ENCODE measurements at places on chromosomes 2 and 18.

DNA sequence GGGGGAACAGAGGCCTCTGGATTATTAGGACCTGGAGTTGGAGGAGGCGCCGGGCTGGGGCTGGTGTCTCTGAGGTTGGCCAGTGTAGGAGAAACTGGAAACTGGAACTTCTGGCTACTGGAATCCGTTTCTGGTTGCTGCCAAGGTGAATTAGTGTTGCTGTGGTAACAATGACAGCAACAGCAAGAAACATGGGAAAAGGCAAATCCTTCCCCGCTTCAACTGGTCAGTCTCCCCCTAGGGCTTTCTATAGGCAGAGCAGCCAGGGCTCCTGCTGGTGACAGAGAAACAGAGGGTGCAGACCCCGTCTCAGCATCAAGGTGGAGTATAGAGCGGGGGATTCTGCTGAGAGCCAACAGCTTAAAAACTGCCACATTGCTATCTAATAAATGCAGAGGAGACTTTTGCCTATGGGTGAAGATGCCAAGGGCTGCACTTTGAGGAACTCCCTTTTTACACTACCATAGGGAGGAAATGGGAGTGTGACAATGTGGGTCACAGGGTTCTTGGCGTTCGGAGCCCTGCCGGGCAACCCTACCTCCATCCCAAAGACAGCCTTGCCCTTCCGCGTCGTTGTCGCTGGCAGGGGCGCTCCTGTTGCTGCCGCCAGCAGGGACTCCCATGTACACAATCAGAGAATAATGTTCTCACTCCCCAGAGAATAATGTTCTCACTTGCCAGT lies 81.4 kb upstream of the CABLES1 start:
- DNase-seq, result no peak

DNA sequence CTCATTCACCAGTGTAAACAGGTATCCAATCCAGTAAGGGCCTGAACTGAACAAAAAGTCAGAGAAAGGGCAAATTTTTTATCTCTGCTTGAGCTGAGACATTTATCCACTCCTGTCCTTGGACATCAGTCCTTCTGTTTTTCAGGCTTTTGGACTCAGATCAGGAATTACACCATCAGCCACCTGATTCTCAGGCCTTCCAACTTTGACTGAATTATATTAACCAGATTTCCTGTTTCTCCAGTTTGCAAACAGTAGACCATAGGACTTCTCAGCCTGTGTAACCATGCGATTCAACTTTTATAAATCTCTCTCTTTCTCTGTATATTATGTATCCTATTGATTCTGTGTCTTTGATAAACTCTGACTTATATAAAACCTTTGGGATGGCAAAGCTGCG lies 289.3 kb upstream of the CDH2 start:
- no peak for DNase-seq

- DNase-seq, result no peak
Observed at GRCh38 chr2:1680222-1681016, 63.9 kb downstream of the PXDN start.

GRCh38 chr2:176251928-176252327 lies 17.3 kb upstream of the MTX2 start:
- no peak for DNase-seq

GRCh38 chr2:149652526-149652925 lies 65.0 kb upstream of the MMADHC start:
- no peak for DNase-seq

DNA sequence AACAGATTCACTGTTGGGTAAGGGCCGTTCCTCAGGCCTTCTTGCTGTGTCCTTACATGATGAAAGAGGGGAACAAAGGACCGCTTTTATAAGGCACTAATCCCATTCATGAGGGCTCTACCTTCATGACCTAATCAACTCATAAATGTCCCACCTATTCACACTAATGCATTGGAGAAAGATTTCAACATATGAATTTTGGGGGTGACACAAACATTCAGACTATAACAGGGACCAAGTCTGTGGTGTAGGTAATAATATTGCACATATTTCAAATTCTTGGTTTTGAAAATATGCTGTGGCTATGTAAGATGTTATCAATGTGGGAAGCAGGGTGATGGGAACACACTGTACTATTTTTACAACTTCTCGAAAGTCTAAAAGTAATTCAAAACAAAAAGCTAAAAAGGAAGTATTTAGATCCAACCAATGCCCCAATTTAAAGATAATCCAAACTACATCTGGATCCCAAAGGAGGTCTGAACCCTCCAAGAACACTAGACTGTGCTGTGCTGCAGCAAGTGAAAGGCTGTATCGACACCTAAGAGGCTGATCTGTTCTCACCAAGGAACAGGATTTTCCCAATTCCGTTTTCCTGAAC lies 82.4 kb upstream of the TGIF1 start:
- DNase-seq, result no peak

GRCh38 chr2:45649462-45649857 lies 2.0 kb upstream of the PRKCE start:
- DNase-seq, result no peak

DNA sequence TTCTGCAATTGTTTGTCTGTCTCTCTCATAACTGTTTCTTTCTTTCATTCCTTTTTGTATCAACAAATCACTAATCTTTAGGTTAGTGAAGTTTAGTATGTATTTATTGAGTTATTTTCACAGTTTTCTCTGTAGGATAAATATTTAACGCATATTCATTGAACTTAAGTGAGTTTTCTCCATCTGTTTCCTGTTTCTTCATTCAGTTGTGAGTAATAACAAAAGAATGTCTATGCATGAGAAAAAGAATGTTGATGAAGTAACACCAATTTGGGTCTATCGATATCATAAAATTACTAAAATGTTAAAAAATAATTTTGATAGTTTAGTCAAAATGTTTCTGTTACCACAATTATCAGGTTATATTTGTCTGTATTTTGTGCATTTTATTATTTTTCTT lies 948.0 kb downstream of the DSC3 start:
- no peak for DNase-seq

DNA sequence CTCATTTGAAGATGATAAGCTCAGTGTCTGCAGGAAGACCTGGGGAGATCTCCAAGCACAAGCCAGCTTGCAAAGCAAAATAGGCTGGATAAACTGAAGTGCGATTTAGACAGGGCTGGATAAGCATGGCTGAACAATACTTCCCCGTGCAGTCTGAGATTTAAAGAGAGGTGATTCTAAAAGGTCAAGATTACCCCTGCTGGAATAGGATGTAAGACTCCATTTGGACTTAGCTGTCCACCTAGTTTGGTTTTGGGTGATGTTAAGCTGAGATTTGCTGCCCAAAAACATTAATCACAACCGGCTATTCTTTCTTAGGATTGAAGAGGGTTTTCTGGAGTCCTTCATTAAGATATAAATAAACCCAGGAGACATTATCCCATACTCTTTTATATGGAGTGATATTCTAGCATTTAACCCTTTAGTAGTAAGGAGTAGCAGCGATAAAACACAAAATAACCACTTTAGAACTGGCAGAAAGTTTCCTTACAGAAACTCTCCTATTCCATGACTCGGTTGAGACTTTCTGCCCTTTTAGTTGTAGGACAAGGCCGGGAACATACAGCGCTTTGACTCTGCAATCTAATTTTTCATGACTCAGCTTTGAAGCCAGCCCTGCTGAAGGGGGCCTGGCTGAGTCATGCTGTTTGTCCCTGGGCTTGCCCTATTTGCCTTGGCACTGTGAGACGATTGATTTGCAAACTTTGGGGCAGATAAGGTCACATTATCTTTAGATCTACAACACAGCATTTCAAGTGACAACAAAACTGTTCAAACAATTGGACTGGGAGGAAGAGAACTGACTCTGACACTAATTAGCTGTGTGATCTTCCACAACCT lies 238.2 kb downstream of the GCA start:
- DNase-seq, result no peak

DNA sequence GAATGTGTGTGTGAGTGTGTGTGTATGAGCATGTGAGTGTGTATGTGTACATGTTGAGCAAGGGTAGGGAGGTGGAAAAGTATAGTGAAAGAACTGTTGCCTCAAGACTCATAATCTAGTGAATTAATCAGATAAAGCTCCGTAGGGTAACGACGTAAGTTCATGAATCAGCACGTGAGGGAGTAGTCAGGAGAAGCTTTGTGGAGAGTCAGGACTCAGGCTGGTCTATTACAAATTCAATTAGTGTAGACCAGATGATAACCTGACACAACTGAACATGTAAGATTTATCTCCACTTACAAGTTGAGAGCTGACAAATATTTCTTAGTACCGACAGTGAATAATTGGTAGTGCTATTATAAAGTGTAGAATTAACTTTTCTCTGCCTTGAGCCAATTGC lies 194.5 kb downstream of the RAD51AP2 start:
- no peak for DNase-seq

- no peak for DNase-seq
Observed at GRCh38 chr2:65358678-65359400, 73.6 kb downstream of the SPRED2 start.

Data from RWPE2 (cell line).